ENCODE measurements at places on chromosomes 6 and 20.
A peak's percentile ranks its signal among the peaks of the same experiment; 100 is the strongest.

DNA sequence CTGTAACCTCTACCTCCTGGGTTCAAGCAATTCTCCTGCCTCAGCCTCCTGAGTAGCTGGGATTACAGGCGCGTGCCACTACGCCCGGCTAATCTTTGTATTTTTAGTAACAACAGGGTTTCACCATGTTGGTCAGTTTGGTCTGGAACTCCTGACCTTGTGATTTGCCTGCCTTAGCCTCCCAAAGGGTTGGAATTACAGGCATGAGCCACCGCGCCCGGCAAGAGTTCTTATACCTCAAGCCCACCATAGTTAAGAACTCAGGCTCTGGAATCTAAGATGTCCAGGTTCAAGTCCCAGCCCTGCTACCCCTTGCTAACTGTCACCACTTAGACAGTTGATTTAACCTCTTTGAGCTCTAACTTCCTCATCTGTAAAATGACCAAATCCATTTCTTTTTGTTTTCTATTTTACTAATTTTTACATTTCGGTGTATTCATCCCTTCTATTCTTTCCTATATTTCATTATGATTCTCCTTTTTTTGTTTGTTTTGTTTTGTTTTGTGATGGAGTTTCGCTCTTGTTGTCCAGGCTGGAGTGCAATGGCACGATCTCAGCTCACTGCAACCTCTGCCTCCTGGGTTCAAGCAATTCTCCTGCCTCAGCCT is 104.8 kb upstream of the ZNF217 start:
- no peak for DNase-seq

- peak; percentile 39 for DNase-seq
Measured at GRCh38 chr20:39282619-39283092, 320.5 kb downstream of the DHX35 start.

DNA sequence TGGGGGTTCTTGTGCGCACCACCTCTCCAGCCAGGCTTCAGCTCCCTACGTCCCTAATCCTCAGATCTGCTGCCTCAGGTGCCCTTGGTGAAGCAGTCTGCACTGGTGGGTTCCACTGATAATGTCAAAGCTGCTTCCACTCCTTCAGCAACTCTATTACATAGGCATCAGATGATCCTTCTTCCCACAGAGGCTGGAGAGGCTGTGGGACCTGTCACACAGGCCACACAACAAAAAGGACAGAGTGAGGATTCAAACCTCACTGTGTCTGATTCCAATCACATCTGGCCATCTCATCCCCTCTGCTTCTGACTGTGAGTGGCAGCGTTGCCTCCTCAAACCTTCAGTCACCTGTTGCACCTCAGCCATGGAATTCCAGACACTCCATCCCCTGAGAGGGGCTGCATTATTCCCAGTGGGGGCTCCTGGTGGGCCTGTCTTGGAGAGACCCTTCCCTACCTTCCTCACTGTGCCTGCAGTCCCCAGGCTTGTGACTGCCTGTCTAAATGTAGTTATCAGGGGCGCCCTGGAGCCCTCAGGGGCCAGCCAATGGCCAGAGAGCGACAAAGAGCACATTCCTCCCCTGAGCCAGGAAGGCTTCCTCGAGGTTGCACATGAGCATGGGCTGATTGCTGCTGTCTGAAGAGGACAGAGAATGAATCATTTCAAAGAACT is 211.4 kb upstream of the ECI2 start:
- DNase-seq, result no peak

DNA sequence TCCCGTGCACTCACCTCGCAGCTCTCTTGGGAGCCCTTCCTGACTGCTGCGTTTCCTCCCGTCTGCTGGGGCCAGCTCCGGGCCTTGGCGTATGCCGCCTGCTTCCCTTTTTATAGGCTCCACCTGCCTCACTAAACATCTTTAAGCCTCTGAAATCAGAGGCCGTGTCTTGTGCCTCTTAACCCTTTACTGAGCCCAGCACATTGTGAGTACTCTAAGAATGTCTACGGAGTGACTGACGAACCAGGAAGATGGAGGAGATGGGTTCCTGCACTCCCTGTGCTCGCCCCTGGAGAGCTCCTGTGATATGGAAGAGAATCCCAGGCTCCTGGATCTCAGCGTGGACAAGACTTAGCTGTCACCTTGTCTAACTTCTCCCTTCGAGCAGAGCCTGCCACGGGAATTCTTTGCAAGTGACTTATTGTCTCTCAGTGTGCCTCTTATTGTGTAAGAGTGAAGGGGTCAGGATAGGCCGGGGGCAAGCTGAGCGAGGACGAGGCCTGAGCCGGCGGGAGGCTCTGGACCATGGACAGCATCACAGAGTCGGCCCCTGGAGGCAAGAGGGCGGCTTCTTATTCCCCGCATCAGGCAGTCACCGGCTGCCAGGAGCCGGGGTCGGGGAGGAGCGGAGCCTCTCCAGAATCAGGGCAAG is 70.9 kb upstream of the CCDC167 start:
- no peak for DNase-seq

DNA sequence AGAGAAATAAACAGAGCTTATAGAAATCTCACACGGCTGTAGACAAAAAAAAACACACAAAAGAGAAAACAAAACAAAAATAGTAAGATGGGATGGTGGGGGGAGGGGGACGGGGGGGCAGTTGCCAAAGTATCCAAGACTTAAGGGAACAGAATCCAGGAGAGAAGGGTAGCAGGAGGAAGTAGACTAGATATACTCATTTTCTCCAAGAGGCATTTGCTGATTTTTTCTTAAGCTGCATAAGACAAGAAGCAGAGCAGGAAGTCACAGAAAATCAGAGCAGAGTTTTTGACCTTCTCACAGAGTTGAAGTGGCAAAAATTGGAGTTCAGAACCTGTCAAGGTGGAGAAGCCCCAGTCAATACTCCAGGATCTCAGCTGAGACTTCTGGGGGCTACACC is 237.7 kb downstream of the HIVEP2 start:
- DNase-seq, result no peak

DNA sequence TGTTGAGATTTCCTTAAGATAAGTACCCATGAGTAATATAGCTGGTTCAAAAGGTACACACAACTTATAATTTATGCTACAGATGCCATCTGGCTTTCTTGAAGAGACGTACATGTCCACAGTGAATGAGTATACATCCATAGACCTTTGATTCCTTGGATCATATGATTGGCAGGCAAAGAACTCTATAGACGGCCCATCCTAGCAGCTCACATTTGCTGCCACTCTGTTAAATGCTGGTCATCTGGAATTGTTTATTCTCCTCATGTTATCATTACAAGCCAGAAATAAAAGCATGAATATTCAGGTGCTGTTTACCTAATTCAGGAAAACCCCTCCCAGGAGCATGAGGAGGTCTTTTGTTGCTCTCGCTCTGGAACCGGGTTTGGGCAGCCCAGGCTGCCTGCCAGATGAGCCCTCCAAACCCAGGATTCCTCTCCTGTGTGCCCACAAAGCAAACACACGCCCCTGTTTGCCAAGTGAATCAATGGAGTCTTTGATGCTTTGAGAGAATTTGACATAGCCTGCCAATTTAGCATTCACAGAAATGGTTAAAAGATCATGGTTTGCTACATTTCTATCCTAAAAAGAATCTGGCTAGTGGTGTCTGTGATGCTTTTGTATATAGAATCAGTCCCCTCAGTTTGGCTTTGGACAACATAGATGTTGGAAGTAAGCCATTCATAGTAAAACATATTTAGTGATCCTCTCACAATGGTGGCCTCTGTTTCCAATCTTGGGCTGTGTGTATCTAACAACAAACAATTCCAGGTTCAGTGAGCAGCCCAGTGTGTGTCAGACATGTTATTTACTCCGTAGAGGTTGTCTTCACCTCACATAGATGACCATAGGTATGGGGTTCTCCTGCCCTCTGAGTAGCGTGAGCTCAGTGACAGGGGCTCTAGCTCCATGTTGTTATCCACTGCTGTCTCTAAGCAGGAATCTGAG is 17.5 kb upstream of the PLCG1 start:
- DNase-seq, result peak; percentile 75

DNA sequence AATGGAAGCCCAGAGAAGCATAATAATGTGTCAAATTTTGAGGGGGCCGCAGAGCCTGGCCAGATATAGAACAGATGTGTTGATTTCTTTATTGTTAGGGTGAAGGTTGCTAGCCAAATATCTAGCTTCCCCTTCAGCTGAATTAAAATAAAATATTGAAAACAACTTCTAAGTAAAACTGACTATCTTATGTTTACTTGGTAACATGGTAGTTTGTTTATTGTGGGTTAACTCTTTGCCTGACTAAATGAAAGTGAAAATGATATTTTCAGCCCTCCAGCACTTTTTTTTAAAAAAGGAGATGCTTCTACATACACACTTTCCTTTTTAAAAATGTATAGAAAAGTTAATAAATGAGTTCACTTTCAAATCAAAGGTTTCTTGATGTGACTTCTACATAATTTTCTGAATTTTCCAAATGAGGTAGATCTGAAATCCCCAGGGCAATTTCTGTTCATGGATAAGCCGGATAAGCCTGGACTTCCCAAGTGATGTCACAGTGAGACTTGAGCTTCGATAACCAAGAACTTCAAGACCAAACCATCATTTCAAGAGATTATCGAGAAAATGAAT is 172.1 kb upstream of the OLIG3 start:
- DNase-seq, result no peak

- no peak for DNase-seq
Measured at GRCh38 chr6:29763491-29764289, 40.5 kb downstream of the HLA-F start.

DNA sequence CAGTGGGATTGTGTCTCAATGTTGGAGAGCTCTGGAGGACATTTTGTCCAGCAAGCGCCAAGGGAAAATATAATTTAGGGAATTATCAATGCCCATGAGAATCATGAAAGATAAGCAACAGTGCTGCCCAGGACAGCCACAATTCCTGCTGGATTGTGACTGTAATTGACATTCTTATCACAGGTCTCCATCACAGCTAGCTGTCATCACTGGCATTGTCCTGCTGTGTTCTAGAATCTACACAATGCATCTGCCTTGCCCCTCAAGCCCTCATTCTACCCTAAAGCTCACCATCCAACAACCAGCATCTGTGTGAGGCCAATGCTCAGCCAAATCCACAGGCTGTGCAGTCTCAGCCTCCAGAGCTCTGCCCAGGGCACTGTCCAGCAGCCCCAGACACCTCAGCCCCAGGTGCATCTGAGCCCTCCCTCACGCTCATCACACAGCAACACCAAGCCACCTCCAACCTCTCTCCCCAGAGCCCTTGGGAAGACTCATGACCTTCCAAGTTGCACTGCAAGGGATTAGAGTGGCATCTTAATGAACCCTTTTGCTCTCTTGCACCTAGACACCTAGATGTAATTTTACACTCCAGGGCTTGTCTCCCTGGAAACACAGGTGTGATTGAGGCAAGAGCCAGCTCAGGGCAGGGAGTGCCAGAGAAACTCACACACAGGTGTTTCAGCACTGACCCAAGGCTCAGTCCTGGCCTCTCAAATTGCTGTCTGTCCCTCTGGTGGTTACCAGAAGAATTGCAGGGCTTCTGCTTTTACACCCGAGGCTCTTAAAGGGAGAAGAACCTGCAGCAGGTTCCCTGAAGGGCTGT is 85.2 kb upstream of the PHACTR3 start:
- DNase-seq, result no peak

GRCh38 chr6:44855562-44856411 is 468.3 kb downstream of the CDC5L start:
- no peak for DNase-seq

DNA sequence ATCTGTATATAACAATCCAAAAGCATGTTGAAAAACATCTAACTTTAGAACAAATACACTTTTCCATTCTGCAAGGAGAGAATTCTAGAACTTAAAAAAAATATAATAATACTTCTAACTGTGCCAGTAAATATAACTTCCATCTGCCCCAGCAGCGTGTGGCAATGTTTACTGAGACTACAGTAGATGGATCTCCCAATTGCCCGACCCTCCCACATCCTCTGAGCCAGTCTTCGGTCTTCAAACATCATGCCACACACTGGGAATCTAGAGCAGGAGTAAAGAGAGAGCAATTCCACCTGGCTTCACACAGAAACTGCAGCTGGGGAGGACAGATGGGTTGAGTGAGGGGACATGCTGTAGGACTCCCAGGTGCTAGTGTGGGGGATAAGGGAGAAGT is 121.3 kb upstream of the NHSL1 start:
- no peak for DNase-seq

Data from NCI-H1092 (cell line).